ENCODE measurements at places on chromosomes 4 and X.

DNA sequence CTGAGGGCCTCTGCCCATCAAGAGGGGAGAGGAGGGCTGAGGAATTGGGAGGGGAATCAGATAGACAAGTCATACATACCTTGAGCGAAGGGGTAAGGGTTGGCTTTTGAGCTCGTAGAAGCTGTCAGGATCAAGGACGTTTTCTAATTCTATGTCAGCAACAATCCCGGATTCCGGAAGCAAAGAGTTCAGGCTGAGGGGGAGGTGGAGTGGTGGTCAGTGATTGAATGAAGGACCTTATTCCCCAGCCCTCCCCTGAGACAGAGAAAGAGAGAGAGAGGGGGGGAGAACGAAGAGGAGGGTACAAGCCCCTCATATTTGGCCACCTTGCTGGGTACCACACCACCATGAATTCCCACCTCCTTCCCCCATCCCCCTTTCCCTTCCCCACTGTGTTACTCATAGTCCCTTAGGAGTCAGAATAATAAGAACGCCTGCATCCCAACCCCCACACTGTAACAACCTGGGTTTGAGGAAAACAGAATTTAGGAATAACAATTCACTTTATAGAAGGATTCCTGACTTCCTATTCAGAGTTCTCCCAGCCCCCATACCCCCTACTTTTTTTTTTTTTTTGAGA, 2.7 kb downstream of the TFE3 start:
- no peak for DNase-seq

- no peak for DNase-seq
These were observed 12.9 kb upstream of the PAK3 start for GRCh38 chrX:111083081-111083480.

GRCh38 chrX:49829016-49829415, at the start of gene PAGE4:
Gene PAGE4, plus strand, starts transcription at chrX:49829303. Its CDS starts 1,126 bp downstream, at chrX:49830429.
- DNase-seq = no peak

- no peak for DNase-seq
These were observed 163.0 kb upstream of the TBL1X start for GRCh38 chrX:9301836-9302235.

DNA sequence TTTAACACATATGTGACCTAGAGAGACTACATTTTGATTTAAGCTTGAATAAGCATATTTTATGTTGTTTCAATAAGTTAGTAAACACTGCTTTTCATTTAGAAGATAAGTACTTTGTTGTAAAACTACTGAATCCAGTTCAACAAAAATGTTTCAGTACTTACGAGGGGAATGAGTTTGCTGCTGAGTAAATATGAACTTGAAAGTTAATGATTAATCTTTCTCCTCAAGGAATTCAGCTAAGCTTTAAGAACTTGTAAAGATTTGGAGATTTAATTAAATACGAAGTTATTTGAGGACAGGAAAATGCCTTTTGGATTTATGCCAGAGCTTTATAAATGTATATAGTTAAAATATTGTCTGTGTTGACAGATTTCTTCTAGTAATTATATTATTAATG, 933.0 kb upstream of the LCORL start:
- DNase-seq = no peak

- DNase-seq = no peak
These were observed 748.6 kb downstream of the CCSER1 start for GRCh38 chr4:90875791-90876190.

DNA sequence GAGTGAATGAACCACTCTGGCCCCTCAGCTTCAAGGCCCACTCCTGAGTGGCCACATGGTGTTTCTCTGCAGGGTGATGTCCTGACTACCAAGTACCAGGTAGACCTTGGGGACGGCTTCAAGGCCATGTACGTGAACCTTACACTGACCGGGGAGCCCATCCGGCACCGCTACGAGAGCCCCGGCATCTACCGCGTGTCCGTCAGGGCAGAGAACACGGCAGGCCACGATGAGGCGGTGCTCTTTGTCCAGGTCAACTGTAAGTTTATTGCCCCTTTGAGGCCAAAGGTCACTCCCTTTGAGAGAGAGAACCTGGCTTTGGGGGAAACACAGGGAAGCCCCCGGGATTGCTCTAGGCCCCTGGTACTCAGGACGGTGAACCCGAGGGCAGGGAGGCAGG, 216.0 kb downstream of the AFAP1 start:
- no peak for DNase-seq

GRCh38 chr4:137471895-137472294, 60.4 kb downstream of the PCDH18 start:
- DNase-seq = no peak

GRCh38 chrX:153821066-153821465, 9.3 kb downstream of the PDZD4 start:
- no peak for DNase-seq

DNA sequence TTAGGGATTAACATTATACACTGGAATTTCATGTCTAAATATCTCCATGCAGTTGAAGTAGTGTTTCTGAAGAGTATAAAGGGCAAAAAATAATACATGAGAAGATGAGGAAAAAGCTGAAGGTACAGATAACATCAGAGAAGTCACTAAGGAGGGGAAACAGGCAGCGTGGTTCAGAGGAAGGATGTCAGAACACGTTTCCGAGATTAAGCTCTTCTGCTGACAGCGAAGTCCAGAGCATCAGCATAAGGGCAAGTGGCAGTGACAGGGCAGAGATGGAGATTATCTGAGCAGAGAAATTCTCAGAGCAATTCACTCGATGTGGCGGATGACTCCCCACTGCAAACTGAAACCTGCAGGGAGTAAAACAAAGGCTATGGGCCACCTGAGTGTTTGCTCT, 443.2 kb upstream of the FRG1 start:
- no peak for DNase-seq

DNA sequence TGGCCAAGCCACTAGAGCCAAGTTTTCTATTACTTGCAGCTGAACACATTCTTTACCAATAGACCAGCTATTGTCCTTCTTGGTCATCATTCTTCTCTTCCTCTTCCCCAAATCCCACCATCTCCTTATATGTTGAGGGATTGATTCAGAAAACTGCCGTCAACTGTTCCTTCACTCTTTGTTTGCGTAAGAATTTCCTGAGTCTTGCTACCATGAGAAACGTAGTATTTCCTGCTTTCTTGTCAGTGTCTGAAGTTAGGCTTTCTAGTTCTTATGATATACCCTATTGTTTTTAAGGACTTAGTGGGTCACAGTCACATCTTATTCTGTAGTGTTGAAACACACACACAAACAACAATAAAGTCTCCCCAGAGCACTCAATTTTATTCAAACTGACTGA, 20.1 kb downstream of the IGFBP7 start:
- DNase-seq = no peak

- no peak for DNase-seq
These were observed 458.6 kb downstream of the SH2D1A start for GRCh38 chrX:124804962-124805361.

GRCh38 chr4:142467088-142467487, 379.0 kb downstream of the INPP4B start:
- no peak for DNase-seq

DNA sequence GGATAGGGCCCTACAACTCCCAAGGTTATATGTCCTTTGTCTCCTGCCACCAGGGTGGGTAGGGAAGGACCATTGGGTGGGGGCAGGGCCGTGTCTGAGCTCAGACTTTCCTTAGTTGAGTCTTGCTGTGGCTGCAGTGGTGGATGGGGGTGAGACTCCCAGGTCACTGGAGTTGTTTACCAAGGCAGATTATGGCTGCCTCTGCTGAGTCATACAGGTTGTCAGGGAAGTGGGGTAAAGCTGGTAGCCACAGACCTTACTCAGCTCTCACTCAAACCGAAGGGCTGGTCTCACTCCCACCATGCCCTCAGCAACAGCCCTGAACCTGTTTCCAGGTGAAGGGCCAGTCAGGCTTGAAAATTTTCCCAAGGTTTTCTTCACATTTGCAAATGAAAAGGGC, 58.8 kb upstream of the FAAH2 start:
- DNase-seq = no peak

- no peak for DNase-seq
These were observed 9.6 kb upstream of the INTU start for GRCh38 chr4:127622921-127623796.

- no peak for DNase-seq
These were observed 15.6 kb upstream of the ASMTL start for GRCh38 chrX:1468250-1468772.

DNA sequence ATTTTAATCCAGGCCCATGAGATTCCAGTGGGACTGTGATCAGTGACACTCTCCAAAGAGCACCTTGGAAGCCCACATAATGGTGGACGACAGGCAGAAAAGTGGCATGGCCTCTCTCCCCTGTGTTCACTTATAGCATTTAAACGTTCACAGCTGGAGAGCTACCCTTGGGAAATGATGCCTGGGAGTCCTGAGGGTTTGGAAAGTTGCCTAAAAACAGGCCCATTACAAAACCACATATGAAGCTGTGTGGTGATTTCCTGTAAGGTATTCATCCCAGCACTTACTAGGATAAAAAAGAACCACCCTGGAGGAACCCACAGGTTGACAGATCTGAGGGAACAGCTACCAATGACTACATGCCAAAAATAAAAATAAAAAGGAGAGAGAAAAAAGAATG, 193.2 kb downstream of the RASL11B start:
- peak; percentile 18 for DNase-seq

GRCh38 chr4:127479031-127479622, 153.6 kb upstream of the INTU start:
- peak; percentile 13 for DNase-seq

GRCh38 chrX:44568196-44568595, 25.5 kb upstream of the FUNDC1 start:
- DNase-seq = no peak

- no peak for DNase-seq
These were observed 723.2 kb downstream of the SMARCA1 start for GRCh38 chrX:128800138-128800537.

- no peak for DNase-seq
These were observed 46.3 kb downstream of the TBCK start for GRCh38 chr4:106269711-106270110.

GRCh38 chrX:129556806-129557315, 16.8 kb downstream of the OCRL start:
- DNase-seq = no peak

- DNase-seq = no peak
These were observed 25.3 kb downstream of the FAM47E start for GRCh38 chr4:76276813-76277212.

DNA sequence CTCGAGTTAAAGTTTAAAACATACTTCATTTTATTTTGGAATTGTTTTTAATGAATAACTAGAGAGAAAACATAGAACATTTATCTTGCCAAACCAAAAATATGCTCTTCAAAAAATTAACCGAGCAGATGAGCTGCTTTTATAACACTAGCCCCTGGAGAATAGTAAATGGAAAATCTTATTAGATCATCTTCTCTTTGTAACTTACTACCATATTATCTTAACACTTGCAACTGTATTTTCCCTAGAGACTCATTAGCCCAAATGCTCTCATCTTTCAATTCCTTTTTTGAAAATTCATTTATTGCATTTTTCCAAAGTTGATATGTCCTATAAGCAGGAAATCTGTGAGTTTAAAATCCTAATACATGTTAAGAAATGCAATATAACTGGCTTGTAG, 143.3 kb downstream of the CAMK2D start:
- DNase-seq = no peak

GRCh38 chrX:30147996-30148643, 67.2 kb upstream of the MAGEB2 start:
- no peak for DNase-seq

DNA sequence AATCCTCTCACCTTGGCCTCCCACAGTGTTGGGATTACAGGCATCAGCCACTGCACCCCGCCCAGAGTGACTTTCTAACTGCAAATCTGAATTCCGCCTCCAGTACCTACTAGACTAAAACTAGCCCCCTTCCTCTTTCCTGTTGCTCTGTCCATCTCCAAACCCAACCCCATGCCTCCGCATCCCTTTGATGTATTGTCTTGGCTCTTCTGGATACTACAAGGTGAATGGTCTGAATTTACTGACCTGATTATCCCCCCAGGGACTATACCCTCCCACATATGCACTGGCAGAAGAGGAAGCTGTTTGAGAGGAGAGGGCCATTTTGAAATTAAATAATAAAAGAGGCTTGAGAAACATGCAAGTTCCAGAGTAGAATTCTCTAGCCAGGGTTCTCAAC, 17.7 kb upstream of the TFDP3 start:
- no peak for DNase-seq

DNA sequence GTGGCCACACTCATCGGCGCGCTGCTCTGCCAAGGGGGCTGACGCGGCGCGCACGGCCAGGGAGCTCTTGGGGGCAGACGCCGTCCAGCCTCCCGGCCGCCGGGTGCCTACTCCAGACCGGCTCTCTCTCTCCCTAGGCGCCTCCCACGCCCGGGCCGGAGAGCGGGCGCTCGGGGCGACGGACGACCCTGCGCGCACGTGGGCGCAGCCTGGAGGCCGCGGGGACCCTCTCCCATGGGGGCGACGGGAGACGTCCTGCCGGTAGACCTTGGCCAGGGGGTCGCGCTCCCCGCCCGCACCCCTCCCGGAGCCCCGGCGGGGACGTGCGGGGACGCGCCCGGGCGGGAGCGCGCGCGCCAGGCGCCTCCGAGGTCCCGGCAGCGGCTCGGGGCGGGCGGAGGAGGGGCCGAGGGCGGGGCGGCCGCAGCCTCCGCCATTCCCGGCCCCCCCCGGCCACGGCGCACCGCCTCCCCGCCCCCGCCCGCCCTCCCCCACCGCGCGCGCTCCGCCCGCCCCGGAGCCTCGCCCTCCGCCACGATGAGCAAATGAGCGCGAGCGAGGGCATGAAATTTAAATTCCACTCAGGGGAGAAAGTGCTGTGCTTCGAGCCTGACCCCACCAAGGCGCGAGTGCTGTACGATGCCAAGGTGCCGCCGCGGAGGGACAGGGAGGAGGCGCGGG, at the start of gene MSL3:
Gene MSL3, plus strand, starts transcription at position 519 of the 681 bp plus-strand sequence. Its CDS starts 27 bp downstream, at position 546.
- peak; percentile 24 for DNase-seq

DNA sequence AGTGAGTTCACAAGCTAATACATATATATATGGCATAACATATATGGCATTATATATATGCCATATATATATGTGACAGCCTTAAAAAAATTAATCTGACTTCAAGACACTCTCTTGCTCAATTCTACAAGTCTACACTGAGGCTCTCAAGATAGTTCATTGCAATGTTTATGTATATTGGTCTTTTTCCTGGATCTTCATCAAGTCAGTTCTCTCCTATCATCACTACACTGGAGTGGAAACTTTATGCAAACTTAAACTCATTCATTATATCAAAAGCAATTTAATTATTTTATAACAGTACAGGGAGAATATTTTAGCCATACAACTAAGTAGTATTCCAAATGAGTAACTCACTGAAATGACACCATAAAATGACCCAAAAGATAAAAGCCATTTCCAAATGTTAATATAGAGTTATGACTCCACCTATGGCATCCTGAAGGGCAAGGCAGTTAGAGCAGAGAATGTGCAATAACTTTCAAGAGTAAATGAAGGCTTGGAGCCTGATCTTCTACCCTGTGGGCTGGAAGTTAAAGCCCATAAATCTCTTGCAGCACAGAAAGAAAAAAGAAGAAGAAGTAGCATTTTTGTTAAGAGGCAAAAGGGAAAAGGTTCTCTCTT, 176.3 kb upstream of the SLIT2 start:
- DNase-seq = no peak
